Sciatic nerve (tissue), 2 donors: ENCODE measurements at places on chromosomes 16 and 17. TPM values are rescaled to one million over a fixed set of nuclear protein-coding genes. Genes with fewer than 3 reads are reported as not detected.

DNA sequence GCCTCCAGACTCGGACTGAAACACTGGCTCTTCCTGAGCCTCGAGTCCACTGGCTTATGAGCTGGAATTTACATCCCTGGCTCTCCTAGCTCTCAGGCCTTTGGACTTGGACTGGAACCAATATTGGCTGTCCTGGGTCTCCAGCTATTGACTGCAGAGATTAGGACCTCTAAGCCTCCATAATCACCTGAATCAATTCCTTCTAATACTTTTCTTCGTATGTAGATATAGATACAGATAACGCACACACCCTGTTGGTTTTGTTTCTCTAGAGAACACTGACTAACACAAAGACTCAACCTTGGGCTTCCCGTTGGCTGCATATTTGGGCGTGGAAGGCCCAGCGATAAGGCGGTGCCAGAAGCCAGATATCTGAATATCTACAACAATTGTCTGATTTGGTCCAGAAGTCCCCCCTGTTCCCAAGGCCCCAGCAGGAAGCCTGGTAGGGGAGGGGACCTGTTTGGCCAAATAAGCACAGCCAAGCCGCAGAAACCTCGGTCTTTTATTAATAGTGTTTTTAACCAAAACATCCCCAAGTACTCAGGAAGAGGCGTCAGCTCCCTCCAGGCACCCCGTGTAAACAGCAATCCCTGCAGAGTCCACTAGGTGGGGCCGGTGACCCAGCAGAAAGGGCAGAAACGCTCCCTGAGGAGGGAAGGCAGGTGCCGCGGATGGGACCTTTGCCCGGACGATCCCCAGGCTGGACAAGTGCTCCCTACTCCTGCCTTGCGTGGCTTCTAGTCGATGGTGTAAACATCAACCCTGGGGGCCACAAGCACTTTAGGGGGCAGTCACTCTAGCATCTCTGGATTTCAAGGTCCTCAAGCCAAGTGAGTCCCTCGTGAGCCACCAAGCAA is 57.0 kb downstream of the ABR start:
- DNase-seq: peak; percentile 92

GRCh38 chr17:74404218-74404617 is 27.7 kb upstream of the GPRC5C start:
- no peak for DNase-seq

DNA sequence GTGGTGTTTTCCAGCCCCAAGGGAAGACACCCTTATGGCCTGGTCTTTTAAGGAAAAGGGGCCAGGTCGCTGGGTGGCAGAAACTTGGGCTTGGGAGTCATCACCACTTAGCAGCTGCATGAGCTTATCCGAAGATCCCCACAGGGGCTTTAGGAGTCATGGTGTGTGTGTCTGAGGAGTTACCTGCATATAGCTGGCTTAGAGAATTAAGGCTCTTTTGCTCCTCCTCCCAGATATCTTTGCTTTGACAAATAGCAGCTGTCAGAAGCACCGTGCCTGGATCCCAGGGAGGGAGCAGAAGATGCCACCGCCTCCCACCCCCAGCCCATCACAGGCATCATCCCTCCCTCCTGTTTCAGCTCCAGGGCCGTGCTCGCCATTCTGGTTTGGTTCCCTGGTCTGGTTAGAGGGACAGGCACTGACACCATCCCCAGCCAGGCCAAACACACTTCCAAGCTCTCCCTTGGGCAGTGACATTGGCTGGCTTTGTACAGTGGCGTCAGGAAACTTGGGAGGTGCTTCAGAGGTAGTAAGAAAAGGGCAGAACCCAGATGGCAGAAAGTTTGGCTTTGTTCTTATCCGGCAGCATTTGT is 17.4 kb downstream of the LDHD start:
- DNase-seq: no peak

- DNase-seq: no peak
These were observed 15.9 kb downstream of the CHAD start for GRCh38 chr17:50452630-50453300.

DNA sequence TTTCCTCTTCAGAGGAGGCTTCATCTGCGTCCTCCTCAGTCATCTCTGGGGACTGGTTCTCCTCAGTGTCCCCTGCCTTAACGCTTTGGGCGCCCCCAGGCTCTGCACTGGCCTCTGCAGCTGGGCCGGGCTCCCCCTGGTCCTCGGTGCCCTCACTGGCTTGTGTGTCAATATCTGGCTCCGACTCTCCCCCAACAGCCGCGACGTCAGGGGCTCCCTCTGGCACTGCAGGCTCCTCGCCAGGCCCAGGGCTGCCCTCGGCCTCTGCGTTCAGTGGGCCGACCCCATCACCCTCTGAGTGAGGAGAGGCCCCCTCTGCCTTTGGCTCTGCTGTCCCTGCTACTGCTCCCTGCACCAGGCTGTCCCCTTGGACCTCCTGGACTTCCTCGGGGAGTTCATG is 34.7 kb downstream of the SRL start:
- no peak for DNase-seq

DNA sequence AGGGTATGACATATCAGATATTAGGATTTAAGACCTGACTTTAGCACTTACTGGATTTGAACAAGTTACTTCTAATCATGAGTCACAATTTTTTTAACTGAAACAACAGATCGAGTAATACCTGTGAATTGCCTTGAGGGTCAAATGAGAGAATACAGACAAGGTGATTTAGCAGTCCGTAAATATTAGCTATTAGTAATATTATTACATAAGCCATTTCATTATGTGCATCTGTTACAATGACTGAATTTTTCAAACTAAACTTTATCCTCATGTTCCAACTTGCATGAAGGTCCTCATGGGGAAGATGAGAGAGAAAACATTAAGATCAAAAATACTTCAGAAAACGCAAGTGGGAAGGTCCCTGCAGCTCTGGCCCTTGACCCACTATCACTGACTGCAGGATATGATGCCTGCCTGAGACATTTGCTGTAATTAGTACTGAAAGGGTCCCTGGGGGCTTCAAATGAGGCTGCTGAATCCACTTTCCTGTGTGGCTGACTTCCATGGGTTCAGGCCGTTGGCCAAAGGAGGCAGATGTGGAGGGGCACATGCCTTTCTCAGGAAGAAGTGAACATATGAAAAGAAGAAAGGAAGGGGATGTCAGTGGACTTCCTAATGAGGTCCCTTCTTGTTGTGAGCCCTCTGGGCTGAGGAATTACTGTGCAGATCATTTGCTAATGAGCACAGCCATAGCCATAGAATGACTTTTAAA is 441.7 kb downstream of the CDH11 start:
- DNase-seq: no peak

DNA sequence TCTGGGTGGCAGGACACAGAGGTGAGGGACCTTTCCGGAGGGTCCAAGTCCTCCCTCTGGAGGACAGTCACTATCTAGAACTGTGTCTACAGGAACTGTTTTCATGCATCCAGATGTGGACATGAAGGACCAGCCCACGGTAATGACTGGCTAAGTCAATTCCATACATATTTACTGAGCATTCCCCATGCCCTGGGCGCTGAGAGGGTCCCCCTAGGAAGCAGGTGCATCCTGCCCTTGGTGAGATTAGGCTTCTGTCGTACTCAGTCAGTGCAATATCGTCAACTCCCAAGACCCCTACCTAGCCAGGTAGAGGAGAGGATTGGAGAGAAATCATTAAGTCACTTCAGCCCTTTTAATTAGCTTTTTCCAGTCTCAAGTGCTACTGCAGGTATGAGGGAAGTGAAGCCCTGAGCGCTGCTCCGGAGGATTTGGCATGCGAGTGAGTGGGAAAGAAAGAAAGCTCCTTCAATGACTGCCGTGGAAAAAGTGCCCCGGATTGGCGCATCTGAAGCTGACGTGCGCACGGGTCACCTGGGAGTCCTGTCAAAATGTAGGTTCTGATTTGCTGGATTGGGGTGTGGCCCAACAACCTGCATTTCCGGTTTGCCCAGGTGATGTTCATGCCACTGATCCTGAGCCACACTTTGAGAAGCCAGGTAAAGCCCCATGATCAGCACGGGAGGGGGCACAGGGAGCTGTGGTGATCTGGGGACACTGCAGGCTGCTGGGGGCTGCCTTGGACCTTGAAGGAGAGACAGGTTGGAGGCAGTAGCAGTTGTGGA is 367.4 kb upstream of the TNRC6C start:
- DNase-seq: no peak

DNA sequence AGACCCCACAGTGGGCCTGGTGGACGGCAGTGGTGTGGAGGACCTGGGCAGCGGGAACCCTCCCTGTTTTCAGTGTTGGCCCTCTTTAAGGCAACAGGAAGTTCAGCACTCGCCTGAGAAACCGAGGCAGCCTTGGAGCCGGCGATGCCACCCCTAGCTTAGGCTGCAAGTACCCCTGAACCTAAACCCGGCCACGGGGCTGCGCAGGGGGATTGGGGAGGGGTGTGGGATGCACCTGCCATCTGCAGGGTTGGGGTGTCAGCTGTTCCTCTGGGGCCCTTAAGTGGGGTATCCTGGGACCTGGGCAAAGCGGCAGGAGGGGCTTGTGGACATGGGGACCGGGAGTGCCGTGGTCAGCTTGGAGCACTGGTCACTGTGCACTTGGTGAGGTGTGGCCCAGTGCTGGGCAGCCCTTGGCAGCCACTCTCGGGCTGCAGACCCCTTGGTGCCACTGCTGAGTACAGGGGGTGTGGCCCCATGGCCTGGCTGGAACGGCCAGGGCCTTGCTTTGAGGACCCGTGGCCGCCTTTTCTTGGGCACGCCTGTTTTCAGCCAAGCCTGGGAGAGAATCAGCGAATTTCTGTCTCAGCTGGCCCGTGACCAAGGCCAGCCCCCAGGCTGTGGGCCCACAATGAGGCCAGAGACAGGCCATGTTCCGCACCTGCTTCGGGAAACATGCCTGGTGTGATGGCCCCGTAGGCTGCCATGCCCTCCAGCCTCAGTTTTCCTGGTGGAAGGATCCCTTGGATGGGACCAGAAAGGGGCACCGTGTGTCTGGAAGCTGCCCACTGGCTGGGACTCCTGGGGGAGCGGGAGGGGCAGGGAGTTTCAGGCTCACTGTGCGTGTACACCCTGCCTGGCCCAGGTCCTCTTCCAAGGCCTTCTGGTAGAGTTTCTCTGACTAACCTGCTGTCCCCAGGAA is 4.1 kb upstream of the SLC25A10 start:
- DNase-seq: no peak

GRCh38 chr17:3015890-3016289 is 47.5 kb downstream of the OR1D5 start:
- DNase-seq: no peak

GRCh38 chr17:54745862-54746261 is 154.8 kb upstream of the TOM1L1 start:
- no peak for DNase-seq

- DNase-seq: no peak
These were observed 669.3 kb downstream of the WWOX start for GRCh38 chr16:78768718-78769117.

DNA sequence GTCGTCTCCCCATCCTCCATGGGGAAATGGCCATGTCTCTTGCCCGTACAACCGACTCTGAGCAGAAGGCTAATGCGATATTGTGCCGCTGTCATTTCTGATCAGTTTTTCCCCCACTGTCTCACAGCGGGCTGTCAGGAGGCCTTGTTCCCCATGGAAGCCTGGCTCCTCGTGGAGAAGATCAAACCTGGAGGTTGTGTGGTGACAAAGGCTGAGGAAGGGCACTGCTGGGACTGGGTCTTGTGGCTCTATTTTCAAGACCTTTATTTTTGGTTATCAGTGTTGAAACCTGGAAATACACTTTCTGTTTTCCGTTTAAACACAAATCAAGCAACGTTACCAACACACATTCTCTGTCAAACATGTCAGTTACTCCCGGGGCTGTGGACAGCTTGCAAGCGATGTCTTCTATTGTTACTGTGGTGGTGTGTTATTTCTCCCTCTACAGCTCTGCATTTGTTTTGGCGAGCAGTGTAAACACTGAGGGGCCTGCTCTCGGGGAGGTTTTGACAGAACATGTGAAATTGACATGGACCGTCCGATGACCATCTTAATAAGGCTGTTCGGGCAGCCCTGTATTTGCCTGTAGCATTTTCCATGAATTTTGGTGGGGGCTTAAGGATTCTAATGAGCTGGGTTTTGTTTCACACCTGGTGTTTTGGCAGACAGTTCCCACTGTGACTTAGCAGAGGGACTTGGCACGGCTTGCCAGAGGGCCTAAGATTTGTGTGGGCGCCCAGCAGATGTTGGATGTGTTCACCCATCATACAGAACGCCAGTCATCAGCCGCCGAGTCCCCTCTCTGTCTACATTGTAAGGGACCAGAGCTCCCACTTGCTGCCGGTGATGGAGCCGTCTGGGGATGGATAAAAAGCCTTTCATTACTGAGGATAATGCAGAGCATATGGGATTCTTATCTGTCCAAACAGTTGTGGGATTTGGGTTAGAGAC is 12.5 kb downstream of the RBFOX1 start:
- no peak for DNase-seq

DNA sequence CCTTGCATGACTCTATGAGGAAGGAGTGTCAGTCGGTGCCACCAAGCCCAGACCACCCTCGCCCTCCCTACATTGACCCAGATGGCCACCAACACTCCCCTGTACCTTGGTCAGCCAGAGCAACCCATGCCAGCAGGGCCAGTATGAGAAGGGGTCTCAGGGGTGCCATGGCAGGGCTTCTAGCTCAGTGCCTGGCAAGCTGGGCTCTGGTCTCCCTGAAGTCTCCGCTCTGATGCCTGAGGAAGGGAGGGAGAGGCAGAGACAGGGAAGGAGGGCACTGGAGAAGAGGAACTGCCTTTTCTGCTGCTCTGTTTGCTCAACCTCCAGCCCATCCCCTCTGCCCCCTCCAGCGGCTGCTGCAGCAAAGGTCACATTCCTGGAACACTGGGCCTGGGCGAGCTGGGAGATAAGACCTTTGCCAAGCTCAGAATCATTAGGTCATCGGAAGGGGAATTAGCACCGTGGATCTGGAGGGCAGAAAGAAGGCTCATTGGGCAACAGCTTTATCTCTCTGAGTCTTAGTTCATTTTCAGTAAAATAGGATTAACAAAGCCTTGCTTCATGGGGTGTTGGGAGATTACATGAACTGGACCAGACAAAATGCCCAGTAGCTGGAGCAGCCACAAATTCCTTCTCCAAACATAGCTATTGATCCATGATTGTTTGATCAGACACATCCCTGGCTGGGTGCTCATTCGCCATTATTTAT is at the start of gene VTN:
VTN (minus strand) TSS at position 273 of the 709 bp plus-strand sequence; CDS start at position 169, 104 bp downstream.
- no peak for DNase-seq

- DNase-seq: no peak
These were observed 42.4 kb upstream of the AKTIP start for GRCh38 chr16:53545433-53545832.

- DNase-seq: no peak
These were observed 8.0 kb upstream of the MYH13 start for GRCh38 chr17:10380631-10381408.

DNA sequence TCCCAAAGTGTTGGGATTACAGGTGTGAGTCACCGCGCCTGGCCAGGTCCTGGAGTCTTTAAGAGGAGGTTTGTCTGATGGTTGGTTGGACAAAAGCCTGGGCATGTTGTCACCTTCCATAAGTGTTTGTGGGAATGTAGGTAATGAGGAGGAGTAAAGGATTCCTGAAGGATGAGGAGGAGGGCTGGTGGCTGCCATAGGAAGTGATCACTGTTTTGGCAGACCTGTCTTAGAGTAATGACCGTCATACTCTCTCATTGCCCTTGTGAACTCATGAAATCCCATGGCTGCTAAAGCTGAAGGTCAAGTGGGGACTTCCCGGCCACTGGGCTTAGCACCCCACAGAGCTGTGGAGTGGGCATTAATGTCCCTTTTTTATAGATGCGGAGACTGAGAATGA is 40.5 kb downstream of the TENT4B start:
- DNase-seq: no peak

- no peak for DNase-seq
These were observed at the start of gene PROCA1 for GRCh38 chr17:28711723-28712031. TSS of gene PROCA1 (minus strand) at chr17:28711888. CDS start at chr17:28711660, 228 bp downstream.

MFAP4 gene
- 115 TPM for total RNA-seq

KRTAP9-4 gene
- not detected for total RNA-seq

KCNJ2 gene
- total RNA-seq: 11.9 TPM

TPSG1 gene
- total RNA-seq: 0.45 TPM

KRTAP1-4 gene
- total RNA-seq: not detected

EFNB3 gene
- total RNA-seq: 0.53 TPM

ZNF624 gene
- total RNA-seq: 17.1 TPM

ZNF48 gene
- total RNA-seq: 6.7 TPM

GNG13 gene
- total RNA-seq: not detected
